ENCODE measurements at places on chromosomes 7 and 10.
A peak's percentile ranks its signal among the peaks of the same experiment; 100 is the strongest.

DNA sequence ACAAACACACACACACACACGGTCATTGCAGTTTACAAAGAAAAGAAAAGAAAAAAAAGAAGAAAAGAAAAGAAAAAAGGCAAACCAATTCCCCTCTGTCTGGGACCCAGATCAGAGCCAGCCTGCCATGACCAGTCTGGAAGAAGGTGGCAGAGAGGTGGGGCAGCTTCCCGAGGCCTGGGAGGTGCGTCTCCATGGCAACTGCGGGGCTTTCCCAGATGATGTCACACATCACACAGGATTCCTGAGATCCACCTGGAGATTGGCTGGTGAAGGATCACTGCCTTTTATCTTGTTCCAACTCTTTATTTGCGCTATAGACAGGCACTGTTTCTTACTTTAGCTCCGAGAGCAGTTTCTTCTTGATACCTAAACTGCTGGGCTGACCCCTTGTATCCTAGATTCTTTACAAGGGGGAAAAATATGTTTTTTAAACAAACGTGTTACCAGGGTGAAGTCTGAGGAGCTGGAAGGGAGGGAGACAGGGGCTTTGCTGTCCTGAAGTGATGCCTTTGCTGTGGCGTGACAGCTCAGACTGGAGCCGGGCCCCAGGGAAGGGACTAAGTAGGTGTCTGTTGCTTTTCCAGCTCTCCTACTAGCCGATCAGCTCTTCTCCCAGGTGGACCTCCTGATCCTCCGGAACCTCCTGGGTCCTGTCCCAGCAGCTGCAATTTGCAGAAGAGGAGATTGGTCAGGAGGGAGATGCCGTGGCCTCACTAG lies 298.5 kb downstream of the KLF6 start:
- peak; percentile 92 for DNase-seq

DNA sequence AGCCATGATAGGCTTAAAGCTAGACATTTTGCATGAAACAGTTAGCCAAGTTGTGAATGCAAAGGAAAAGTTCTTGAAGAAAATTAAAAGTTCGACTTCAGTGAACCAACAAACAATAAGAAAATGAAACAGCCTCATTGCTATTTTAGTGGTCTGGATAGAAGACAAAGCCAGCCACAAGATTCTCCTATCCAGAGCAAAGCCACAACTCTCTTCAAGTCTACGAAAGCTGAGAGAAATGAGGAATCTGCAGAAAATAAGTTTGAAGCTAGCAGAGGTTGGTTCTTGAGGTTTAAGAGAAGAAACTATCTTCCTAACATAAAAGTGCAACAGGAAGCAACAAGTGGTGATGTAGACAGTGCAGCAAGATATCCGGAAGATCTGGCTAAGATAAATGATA lies 271.4 kb upstream of the GRM3 start:
- no peak for DNase-seq

DNA sequence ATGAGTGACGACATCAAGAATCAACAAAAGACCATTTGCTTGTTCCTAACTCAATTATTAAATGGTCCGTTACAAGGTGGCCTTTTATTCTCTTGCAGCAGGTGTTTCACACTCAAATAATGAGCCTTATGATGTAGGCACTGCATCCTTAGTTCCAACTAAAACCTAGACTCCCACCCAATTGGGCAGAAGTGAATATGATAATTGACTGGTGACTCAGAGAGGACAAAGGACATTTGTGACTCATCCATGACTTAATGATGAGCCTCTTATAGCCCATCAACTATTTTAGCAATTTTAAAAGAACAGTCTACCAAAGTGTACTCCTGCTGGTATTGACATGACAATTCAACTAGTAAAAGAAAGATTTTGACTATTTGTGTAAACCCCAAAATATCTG lies 1027.8 kb upstream of the PHF14 start:
- no peak for DNase-seq

DNA sequence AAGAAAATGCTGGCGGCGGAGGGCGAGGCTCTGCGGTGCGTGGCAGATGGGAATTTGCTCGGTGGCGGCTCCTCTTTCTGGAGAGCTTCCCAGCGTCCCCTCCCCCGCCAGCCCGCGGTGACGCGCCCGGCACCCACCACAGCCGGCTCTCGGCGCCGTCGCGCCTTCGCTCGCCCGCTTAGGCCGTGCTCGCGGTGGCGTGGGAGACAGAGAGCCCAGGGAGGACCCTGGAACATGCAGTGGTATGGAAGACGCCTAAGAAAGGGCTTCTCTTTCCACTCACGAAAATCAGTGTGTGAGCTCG lies 576 bp upstream of the CSGALNACT2 start:
- peak; percentile 67 for DNase-seq

DNA sequence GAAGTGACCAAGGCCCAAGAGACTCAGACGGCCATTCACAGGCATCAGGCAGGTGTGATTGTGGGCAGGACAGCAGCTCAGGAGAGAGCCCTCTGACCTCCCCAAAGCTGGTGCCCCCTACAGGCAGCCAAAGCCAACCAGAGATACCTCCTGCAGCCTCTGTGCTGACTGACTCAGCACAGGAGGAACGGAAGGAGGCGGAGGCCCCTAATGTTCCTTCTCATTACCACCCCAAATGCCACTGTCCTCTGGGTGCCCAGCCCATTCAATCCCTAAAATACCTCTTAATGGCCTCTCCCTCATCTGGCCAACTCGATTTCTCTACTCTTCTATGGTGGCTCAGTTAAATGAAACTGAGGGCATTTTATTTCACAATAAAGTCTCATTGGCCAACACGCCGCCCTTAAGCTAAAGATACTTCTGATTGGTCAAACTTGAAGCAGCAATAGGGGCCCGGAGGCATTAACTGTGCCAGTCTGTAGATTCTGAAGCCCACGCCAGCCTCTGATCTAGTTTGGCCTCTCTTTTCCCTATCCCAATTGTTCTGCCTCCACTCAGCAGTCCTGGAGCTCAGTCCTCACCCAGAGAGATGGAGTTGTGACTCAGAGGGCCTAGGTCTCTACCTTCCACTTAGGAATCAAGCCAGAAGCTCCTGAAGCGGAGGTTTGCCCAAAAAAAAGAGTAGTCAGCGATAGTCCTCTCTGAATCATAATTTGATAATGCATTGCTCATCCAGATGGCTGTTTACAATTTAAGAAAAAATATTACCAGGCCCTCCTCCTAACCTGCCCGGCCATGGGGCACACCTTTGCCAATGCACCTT lies 1.2 kb downstream of the CYREN start:
- peak; percentile 81 for DNase-seq

GRCh38 chr7:120997882-120998474 lies 9.5 kb downstream of the CPED1 start:
- no peak for DNase-seq

GRCh38 chr10:5968681-5969453 lies 8.5 kb downstream of the IL15RA start:
- no peak for DNase-seq

- DNase-seq, result no peak
Observed at GRCh38 chr7:116670409-116671015, 1.5 kb upstream of the MET start.

GRCh38 chr7:129494041-129494440 lies 8.3 kb upstream of the SMKR1 start:
- DNase-seq, result no peak

DNA sequence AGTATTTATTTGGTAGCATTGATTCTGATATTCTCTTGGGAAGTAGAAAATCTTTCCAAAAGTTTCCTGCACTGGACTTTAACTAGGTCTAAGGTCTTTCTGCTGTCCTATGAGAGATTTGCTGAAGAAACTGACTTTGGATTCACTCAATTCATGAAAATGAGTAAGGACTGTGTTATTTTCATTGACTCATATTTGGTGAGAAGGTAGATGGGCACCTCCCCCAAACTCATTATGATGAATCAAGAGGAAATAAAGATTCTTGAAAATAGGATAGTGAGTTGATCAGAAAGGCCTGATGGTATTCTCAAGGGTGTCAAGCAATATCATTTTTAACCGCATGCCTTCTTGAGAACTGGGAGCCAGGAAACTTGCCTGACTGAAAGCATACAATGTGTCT lies 110.3 kb downstream of the RNF133 start:
- DNase-seq, result no peak

DNA sequence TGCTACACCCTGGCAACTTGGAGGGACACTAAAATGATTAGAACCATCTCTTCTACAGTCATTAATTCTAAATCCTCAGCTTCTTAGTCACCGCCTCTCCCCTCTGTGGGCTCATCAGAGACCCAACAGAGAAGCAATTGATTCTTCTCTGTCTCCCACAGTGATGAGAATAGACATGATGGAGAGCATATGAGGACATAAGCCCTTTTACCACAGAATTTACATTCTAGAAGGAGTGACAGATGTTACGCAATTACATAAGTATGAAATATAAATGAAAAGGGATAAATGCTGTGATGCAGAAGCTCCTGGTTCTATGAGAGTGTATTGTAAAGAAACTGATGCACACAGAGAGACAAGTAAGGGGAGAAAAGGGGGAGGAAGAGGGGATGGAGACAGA lies 18.1 kb upstream of the ABCB5 start:
- DNase-seq, result no peak

DNA sequence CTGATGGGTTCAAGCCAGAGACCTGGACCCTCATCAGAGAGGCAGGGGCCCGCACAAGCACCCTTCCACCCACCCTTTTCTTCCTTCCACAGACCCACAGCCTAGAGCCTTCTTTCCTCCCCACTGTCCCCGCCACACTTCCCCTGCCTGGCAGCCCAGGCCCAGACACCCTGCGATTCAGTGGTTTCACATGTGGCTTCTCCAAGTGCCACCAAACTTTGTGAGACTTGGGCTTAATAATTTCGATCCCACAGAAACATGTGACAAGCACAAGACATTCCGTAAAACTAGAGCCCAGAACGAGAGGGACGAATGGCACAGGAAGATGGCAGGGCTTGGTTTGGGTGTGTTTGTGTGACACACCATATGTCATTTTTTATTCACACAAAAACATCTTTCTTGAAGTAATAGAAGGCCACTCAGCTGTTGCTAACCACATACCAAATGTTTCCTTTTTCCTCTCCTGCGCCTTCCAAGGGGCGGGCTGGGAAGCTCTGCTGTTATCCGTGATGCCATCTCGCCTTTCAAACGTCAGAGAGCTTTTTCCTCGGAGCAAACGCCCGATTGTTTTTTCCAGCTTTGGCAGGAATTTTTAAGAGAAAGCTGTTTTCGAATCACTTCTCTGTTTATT lies 162.9 kb downstream of the GRK5 start:
- DNase-seq, result no peak

- peak; percentile 49 for DNase-seq
Observed at GRCh38 chr10:97718178-97718577, 4.6 kb downstream of the MARVELD1 start.

GRCh38 chr10:966466-967235 lies 21.6 kb upstream of the GTPBP4 start:
- DNase-seq, result no peak

GRCh38 chr7:155766386-155766785 lies 45.9 kb downstream of the SHH start:
- no peak for DNase-seq

GRCh38 chr7:16634271-16634738 lies 11.2 kb downstream of the ANKMY2 start:
- DNase-seq, result no peak

GRCh38 chr10:98030991-98031431 lies 590 bp upstream of the CRTAC1 start:
- peak; percentile 52 for DNase-seq

DNA sequence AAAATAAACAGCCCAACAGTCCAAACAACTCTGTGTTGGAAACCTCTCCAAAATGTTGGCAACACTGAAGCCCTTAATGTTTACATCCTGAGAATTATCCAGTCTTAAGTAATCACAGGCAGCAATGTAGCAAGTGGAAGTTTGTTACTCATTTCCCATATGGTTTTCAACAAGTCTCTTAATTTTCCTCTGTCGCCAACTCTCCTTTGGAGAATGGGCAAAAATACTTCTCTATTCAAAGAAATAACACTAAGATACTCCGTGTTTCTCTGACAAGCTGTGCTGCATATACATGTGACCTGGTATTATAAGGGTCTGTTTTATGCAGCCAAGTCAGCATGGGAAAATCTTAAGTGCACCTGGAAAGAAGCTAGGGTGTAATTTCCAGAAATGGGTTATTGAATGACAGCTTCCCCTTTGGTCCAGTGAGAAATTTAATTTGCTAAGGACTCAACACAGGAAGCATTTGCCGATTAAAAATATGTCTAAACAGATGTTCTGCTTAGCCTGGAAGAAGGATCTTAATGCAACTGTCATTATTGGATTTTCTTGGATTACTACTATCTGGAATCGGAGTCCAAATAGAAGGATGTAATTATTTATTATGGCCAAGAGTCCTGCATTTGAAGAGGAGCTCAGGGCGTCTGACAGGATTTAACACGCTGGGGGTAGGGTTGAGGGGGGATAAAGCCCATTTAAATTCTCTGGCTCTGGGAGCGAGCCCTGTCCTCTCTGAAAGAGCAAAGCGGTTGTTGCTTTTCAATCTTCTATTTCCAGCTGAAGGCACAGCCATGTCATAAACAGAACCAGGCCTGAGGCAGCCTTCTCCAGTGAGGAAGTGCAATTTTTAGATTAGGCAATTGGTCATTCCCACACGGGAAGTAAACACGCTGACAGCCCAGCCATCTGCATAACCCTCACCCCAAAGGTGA lies 73.1 kb downstream of the TLL2 start:
- DNase-seq, result no peak

DNA sequence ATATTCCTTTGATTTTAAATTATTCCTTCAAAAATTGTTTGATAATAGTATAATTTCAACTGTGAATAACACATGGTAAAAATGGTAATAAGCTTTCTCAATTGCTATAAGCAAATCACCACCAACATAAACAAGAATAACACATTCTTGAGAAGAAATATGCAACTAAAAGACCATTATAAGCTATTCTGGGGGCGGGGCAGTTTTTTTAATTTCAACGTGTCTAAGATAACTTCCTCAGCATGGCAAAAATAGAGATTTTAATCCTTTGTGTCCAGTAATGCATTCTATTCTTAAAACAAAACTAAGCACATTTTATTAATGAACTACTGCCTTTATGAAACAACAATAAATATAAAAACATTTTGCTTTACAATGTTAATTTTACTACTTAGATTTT lies 1.5 kb downstream of the DNAJC12 start:
- no peak for DNase-seq
